ENCODE measurements at places on chromosomes 2 and 18.

GRCh38 chr2:69046221-69046662 lies 33.3 kb downstream of the ANTXR1 start:
- peak; percentile 95 for DNase-seq

GRCh38 chr18:56060967-56061541 lies 473.1 kb upstream of the TCF4 start:
- DNase-seq, result no peak

DNA sequence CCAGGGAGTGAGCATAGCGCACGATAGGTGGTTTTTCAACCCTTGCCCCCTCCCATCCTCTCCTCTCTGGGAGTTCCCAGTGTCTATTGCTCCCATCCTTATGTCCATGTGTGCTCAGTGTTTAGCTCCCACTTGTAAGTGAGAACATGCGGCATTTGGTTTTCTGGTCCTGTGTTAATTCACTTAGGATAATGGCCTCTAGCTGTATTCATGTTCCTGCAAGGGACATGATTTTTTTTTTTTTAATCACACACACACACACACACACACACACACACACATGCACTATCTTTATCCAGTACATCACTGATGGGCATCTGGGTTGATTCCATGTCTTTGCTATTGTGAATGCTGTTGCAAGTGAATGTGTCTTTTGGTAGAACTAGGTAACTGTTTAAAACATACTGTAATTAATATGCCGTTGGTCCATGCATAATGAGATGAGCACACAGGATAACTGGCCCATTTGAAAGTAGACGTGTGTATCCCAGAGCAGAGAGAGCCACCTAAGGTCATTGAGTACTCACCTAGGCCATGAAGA lies 43.2 kb upstream of the SIX2 start:
- no peak for DNase-seq

- no peak for DNase-seq
Observed at GRCh38 chr2:148622366-148622765, 22.2 kb upstream of the EPC2 start.

DNA sequence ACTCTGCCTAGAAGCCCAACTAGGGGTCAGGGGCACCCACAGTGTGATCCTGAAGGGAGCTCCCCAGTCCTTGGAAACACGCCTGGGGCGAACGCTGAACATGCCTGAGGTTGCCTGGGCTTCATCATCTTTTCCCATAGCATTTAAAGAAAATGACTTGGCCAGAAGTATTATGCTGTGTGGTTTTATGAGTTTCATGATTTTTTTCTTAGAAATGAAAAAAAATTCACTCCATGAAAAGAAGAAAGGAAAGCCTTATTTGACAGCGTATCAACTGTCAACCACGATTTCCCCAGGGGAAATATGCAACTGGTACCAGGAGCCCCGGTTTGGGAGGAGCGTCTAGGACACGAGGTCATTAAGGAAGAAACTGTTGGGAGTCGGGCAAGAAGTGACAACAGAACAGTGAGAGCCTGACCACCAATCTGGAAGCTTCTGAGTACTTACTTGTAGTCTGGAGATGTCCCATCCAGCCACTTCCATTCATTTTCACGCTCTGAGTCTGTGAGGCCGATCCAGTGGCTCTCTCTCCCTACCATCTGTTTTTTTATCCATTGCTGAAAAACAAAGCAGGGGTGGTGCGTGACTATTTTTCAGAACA lies 63.5 kb upstream of the THOC1 start:
- DNase-seq, result peak; percentile 58

DNA sequence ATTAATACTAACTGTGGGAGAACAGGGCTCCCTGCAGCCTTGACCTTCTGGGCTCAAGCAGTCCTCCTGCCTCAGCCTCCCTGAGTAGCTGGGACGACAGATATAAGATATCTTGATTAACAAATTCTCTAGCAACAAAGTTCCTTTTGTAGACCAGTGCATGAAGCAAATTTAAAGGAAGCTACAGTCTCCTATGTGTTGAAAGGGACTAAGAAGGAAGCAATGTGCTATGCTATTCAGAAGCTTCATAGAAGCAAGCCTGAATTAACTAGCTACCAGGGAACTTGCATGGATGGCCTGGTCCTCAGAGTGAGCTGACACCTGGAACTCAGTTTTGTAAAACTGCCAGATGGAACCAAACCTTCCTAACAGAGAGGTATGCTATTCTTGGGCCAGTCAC lies 33.2 kb downstream of the RAPH1 start:
- DNase-seq, result no peak

DNA sequence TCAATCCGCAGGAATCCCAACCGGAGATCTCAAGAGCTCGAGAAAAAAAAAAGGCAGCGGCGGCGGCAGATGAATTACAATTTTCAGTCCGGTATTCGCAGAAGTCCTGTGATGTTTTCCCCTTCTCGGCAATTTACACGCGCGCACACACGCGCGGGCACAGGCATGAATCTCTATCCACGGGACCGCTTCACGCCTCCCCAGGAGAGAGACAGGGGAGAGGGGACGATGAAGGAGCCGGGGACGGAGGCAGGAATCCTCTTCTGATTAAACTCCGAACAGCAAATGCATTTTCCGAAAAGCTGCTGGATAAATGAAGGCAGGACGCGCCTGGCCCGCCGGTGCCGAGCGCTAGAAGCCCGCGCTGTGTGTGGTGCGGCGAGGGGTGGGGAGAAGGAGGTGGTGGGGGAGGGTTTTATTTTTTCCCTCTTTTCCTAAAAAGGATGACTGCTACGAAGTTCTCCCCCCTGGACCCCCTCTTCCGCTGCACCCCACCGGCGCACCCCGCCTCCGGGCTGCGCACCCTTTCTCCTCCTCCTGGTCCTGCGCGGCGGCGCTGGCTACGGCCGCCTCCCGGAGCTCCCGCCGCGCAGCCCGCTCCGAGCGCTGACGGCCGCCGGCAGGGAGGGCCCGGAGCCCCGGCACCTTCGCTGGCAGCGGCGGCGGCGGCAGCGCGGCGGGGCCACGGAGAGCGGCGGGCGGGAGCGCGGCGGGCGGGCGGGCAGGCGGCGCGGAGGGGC lies at the start of gene BCL2:
Gene BCL2, minus strand, starts transcription at position 387 of the 740 bp plus-strand sequence.
- peak; percentile 49 for DNase-seq

- DNase-seq, result peak; percentile 21
Observed at GRCh38 chr2:216299588-216299987, 72.7 kb downstream of the MARCHF4 start.

- peak; percentile 7 for DNase-seq
Observed at GRCh38 chr2:135337071-135337470, 193.9 kb downstream of the ZRANB3 start.

- DNase-seq, result no peak
Observed at GRCh38 chr18:4986066-4986465, 211.0 kb downstream of the AKAIN1 start.

- DNase-seq, result no peak
Observed at GRCh38 chr2:95307036-95307435, 9.9 kb downstream of the KCNIP3 start.

GRCh38 chr18:48639772-48640432 lies 101.1 kb downstream of the CTIF start:
- DNase-seq, result no peak

- no peak for DNase-seq
Observed at GRCh38 chr18:26014462-26014861, 76.0 kb downstream of the SS18 start.

DNA sequence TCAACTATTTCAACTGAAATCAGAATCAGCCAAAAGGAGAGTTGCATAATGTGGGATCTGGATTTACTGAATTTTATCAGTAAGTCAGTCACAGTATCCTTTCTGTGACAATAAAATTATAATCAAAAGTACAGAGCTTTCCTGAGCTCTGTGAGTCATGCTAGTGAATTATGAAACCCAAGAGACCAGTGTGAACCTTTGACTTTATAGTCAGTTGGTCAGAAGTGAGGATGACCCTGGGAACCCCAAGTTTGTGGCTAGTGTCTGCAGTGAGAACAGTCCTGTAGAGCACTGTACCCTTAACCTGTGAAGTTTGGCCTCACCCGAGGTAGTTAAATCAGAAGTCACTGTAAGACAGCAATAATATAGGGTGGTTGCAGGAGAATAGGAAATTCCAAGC lies 381.7 kb downstream of the CDH19 start:
- no peak for DNase-seq

DNA sequence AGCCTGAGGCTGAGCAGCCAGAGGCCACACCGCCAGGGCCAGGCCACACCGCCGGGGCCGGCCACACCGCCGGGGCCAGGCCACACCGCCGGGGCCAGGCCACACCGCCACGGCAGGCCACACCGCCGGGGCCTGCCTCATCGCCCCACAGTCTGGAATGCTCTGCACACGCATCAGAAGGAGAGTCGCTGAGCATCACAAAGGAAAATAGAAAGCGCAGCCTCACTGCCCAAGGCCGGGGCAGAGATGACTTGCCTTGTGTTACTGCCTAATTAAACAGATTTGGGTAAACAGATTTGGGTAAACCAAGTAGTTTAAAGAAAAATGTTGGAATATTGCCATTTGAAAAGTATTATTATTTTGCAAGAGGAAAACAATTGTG lies 10.4 kb upstream of the NFATC1 start:
- DNase-seq, result no peak
